ENCODE measurements at places on chromosomes 3 and 15.

GRCh38 chr15:79964232-79964805 lies 6.7 kb downstream of the BCL2A1 start:
- DNase-seq = no peak

GRCh38 chr15:100879464-100880138 lies at the start of gene ALDH1A3:
ALDH1A3 (plus strand) TSS chr15:100879831; CDS start chr15:100879908, 77 bp downstream.
- DNase-seq = no peak

DNA sequence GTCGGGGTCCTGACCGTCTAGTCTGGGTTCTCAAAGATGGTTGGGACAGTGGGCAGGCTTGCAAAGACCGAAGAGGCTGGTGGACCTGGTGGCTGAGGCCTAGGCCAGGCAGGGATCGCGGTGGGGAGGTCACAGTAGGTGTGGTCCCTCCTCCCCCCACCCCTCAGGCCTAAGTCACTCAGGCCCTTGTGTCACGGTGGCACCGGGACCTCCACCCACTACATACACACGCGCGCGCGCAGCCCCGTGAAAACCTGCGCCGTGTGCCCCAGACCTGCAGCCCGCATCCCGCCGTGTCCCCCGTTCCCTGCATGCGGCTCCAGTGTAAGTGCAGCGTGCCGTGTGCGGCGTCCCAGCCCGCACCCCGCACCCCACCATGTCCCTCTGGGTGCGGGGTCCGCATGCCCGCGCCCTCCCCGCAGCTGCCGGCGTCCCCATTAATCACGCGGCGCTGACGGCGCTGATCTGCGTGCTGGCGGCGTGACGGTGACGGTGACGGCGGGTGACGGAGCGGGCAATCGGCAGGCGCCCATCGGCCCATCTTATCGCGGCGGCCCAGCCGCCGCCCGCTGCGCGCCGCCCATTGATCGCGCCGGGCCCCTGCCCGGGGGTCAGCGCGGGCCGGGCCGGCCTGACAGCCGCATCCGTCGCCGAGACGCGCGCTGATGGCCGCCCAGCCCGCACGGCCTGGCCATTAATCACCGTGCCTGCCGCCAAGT lies 24.4 kb downstream of the SEC61A1 start:
- no peak for DNase-seq

DNA sequence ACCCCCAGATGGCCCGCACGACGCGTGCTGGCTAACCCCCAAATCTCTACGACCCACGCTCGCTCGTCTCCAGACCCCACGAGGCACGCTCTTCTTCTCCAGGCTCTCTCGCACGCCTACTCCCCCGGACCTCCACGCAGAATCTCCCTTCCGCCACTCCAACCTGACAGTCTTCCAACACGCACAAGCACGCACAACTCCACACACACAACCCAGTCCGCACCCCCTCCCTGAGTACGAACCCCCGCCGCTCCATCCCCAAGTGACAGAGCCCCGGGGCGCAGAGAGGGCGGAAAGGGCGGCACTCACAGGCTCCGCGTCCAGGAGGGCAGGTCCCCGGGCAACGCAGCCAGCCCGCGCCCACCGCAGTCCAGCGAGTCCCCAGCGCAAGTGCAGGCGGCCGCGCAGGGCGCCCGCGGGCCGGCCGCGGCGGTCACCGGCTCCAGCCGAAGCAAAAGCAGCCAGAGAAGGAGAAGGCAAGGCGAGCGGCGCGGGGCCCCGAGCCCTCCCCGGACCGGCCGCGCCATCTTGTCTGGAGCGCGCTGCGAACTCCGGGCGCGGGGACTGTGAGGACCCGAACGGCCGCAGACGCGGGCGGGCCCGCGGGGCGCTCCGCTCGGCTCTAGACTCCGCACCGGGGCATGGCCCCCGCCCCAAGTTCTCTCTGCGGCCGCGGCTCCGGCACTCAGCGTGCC lies 794 bp downstream of the LRIG1 start:
- DNase-seq = no peak

DNA sequence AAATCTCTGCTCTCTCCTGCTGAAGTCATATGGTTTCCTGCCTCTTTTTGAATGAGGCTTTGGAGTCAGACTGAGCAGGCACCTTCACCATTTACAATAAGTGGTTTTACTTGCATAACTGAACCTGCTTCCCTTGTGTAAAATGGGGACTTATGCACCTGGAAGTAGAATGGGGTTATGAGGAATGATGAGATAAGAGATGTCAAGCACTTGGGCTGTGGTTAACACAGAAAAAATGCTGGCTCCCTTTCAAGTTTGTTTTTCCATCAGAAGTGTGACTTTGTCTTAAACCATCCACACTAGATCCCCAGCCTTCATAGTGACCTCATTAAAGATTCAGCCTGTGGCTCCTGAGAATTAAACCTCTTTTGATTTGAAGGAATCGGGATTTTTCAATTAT lies 5.2 kb downstream of the EXOSC7 start:
- no peak for DNase-seq

DNA sequence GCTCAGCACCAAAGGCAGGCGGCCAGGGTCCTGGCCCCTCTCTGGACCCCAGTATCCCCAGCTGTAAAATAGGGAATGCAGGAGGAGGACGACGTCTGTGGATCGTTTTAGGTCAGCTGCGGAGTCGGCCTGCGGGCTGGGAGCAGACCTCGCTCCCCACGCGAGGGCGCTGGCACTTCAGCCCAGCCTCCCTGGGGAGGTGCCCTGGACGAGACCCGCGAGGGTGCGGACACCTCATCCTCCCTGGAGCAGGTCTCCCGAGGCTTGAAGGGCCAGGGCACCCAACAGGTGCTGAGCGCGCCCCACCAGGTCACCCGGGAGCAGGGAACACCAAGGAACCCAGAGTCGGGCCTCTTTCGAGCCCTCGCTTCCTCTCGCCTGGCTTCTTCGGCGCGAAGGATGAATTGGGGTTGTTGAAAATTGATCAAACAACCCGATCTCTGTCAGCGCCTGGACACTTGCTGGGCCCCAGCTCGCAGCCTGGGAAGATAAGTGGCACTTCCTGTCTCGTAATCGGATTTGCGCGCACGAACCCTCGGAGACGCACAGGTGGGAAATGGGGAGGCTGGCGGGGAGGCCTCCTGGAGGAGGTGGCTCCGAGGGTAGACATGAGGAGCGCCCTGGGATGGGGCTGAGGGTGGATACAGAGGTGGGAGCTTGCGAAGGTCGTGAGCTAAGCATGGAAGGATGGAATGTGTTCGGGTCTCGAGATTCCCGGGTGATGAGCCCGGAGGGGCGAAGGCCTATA lies 588 bp upstream of the VIPR1 start:
- peak; percentile 26 for DNase-seq

DNA sequence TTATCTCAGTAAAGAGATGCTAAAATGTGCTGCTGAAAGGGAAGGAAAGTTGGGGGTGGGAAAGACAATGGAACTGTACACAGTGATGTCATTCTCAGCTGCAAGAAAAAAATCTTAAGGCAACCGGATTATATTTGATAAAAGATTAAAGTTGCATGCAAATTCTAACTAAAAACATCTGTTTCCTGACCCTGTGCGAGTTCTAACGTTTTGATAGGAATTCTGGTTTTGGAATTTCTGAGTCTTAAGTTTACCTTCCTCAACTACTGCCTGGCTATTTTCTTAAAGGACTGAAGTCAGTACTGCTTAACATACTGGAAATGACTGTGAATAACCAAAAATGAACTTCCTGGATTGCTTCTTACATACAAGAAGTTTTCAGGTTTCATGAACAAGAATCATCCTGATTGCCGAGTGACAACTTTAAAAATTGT lies 115.5 kb downstream of the SLC25A26 start:
- no peak for DNase-seq

GRCh38 chr3:122298239-122298638 lies 26.8 kb upstream of the CSTA start:
- DNase-seq = no peak

DNA sequence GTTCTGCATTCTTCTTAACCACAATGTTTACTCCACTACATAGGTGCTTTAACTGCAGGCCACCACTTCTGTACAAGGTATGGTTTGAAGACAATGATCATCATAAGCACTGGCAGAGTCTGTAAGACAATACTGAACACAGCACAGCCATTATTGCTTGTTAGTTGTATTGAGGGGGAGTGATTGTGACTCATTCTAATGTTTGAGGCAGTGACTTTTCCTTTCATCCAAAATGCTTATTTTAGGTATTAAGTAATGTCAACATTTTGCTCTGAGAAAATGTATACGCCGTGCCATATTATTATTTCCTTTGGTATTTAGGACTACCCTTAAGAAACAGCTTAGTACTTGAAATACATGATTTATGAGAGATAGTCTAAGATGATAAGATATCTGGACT lies 618.2 kb upstream of the ZNF717 start:
- no peak for DNase-seq

GRCh38 chr3:53195602-53196574 lies 34.9 kb downstream of the PRKCD start:
- peak; percentile 9 for DNase-seq

GRCh38 chr3:48655606-48656005 lies 7.1 kb downstream of the CELSR3 start:
- DNase-seq = peak; percentile 33

DNA sequence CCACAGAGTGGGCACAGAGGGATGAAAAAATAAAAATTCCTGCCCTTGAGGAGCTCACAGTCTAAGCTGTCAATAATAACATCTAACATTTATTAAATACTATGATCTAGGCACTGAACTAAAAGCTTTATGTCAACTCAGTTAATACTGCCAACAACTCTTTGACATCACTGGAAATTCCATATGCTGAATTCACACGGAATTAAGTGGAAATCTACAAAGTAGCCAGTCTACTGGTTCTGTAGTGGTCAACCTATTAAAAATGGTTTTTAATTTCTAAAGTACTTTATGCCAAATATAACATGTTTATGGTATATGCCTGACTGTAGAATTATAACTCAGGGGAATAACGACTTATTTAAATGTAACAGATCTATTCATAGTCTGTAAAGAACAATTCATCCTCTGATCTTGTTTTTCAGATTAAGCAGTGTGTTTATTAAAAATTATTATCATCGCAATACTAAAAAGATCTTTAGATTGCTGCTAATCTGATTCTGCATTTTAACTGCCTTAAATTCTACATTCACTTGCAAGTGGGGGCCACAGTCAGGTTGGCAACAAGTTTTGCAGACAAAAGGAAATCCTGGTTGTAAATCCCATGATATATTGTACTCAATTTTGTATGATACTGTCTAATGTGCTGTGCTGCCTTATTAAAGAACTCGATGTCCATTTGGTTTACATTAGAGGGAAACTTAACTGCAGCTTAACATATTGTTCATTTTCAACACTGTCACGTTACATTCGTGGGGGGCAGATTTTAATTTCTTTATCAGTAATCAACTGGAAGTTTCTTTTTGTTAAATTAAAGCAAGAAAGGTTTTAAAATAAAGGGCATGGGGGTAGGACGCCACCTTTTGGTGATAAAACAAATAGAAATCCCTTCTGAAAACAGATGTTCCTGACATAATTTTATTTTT lies 2.6 kb upstream of the FOXP1 start:
- DNase-seq = no peak

DNA sequence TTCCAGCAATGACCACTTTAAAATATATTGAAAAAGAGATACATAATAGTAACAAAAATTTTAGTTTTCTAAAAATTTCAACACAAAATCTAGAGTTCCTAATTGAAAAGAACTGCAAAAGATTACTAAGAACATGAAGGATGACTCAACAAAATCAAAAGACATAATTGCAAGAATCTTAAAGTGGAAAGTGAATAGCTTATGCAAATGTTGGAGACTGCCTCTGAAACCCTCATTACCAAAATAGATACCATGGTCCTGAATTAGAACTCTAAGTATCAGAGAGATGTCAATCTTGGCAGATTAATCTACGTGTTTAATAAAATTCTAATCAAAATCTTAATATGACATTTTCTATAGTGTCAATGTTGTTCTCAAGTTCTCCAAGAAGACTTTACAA lies 60.7 kb upstream of the SGO1 start:
- no peak for DNase-seq

GRCh38 chr3:128242818-128243601 lies 89.7 kb downstream of the EEFSEC start:
- no peak for DNase-seq

DNA sequence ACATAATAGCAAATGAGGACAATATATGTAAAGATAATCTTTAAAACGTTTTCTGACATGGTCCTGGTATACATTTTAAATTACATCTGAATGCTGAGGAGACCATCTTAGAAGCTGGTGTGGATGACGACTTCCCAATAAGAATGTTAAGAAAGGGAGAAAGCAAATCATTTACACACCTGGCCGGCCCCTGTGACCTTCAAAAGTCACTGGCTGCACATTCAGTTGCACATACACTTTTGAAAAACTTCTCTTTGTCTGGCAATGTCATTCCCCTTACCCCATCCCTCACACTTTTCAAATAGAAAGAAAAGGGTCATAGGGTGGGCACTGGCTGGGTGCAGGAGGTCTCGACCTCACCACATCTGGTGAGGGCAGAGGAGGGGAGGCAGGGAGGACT lies 391.0 kb downstream of the MECOM start:
- no peak for DNase-seq

- DNase-seq = no peak
Measured at GRCh38 chr3:193194371-193194770, 46.7 kb upstream of the PLAAT1 start.

- DNase-seq = no peak
Measured at GRCh38 chr3:182784542-182784941, 8.8 kb upstream of the ATP11B start.

DNA sequence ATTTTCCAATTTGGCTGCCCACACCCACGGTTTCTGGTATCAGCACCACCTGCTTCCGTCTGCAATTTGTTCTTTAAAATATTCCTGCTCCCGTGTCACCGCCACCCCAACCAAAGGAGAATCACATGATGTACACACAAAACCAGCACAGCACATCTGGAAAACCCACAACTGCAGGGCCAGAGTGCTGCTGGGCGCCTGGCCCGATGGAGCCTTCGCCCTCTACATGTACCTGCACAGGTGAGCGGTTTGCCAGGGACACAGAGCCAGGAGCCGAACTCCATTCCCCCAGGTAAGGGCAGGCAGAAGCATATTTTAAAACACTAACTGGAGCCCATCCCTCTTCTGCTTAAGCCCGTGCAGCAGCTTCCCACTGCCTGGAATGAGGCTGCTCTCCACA lies 75.6 kb downstream of the ADAMTS17 start:
- no peak for DNase-seq

- DNase-seq = no peak
Measured at GRCh38 chr3:94626573-94626972, 563.7 kb downstream of the NSUN3 start.

DNA sequence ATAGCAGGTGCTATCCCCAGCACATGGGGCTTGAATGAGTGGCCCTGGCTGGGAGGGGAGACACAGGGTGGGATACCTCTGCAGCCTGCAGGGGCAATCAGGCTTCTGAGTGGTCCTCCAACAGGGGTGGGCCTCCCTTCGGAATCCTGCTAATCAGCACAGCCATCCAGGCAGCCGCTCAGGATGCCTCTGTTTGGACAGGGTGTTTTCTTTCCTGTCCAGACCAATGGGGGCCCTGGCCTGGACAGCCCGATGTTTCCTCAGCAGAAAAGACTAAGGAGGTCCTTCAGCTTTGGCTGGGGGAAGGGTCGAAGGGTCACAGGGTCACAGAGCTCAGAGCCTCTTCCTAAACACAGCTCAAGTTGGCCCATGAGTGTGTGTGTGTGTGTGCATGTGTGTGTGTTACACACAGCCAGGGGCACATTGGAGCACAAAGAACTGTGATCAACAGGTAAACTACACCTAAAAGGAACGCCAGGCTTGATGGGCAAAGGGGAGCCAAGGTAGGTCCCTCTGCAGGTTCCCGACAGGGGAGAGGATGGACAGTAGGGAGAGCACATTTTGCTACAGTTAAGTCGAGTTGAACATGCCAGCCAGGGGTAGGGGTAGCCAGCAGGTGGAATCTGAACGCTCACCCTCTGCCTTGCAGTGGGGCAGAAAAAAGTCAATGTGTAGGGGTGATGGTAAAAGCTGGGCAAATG lies 1.1 kb upstream of the HAPLN3 start:
- DNase-seq = no peak

- no peak for DNase-seq
Measured at GRCh38 chr3:4314688-4315087, 11.5 kb downstream of the SETMAR start.
